H9 (cell line): ENCODE measurements at places on chromosomes 6 and 20.

- DNase-seq = no peak
Measured at GRCh38 chr20:15951658-15952057, 621.6 kb downstream of the KIF16B start.

DNA sequence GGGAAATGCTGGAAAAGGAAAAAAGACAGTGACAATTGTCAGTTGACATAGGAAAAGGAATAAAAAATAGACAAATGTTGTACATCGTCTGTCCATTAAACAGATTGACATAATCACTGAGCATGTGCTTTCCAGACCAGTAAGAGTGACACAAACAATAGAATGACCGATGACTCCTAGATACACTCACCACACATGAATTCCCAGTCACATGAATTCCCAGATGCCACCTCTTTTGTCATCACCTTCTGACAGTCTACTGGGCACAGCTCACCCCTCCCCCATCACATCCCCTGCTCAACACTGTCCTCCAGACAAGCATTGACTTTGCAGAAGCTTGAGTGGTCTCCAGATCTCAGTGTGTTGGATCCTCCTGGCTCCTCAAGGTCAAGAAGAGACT, 25.9 kb downstream of the POM121L2 start:
- DNase-seq = no peak

- DNase-seq = no peak
Measured at GRCh38 chr6:82268301-82268846, 20.8 kb upstream of the IBTK start.

GRCh38 chr6:161168281-161168891, 105.5 kb downstream of the AGPAT4 start:
- DNase-seq = peak; percentile 45

DNA sequence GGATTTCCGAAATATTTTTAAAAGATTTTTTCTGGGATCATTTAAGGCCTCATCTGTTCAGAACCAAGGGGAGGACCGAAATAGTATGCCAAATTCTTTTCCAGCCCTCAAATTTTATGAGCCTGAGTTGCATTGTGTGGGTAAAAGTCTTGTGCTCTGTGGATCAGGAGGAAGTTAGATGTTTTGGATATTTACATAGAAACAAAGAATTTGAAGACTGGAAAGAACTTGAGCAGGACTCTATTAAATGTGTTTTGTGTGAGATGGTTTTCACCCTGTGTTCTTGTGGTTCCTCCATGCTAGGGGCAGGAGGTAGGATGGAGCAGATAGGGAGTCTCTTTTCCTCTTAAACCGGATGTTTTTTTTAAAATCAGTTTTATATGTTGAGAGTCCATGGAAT, 329.1 kb downstream of the LAMA2 start:
- DNase-seq = no peak

- DNase-seq = no peak
Measured at GRCh38 chr6:68372991-68373390, 262.1 kb upstream of the ADGRB3 start.

DNA sequence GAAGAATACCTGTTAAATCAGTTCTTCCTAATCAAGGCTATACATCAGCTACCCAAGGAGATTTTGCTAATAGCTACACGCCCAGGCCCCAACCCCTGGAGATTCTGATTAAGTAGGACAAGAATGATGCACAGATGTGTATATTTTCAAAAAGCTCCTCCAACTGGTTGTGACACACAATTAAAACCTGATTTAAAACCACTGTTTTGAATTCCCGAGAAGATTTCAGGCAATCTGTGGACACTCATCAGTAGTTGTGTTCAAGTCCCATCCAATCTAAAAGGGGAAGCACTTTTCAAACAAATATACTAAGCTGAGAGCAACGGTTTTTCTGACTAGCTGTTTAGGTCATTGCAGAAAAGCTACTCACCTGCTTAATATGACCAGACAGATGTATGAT, 118.9 kb upstream of the NHSL1 start:
- DNase-seq = no peak

DNA sequence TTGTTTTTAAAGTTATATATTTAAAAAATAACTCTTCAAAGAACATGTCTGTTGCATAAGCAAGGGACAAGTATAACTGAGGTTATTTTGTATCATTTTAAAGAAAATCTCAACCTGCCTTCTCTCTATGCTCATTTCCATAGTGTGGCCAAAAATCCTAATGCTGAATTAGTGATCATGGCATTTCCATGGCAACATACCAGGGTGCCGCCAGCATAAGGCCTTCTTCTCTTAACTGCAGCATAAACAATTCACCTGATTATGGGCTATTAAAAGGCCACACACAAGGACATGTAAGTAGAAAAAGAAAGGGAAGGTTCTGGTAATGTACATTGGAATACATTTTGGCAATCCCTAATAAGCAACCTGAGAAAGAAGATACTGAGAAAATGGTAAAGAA, 95.1 kb upstream of the RNF217 start:
- DNase-seq = no peak

GRCh38 chr6:27616328-27617045, 143.6 kb upstream of the ZNF184 start:
- DNase-seq = no peak

- DNase-seq = no peak
Measured at GRCh38 chr6:127717384-127717783, 140.4 kb downstream of the C6orf58 start.
